ENCODE measurements at places on chromosomes 7 and 10.

- no peak for DNase-seq
Measured at GRCh38 chr10:16016688-16017087, 156.4 kb upstream of the MINDY3 start.

DNA sequence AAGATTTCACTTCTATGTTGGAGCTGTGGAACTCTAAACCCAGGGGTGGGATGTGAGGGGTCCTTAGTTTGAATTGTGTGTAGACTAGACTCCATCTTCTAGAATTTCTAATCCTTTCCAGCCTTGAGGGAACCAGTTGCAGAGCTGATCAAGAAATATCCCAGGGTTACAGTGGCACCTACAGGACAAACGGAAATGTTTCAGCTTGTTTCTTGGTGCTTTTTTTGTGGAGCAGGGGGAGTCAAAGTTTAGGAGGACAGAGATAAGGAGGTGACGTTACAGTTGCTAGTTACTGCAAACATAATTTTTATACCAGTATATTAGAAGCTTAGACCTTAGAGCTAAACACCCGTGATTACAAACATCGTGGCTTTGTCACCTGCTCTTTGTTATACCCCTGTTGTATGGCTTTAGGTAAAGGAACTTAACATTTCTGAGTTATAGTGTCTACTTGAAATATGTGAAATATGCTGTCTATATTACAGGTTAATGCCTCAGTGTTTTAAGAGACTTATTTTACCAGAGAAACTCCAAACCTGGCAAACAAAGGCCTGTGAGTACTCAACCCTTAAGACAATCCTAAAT is 84.5 kb upstream of the DYNC1I1 start:
- DNase-seq, result no peak

GRCh38 chr7:50314836-50315592 is 10.5 kb downstream of the IKZF1 start:
- DNase-seq, result no peak

DNA sequence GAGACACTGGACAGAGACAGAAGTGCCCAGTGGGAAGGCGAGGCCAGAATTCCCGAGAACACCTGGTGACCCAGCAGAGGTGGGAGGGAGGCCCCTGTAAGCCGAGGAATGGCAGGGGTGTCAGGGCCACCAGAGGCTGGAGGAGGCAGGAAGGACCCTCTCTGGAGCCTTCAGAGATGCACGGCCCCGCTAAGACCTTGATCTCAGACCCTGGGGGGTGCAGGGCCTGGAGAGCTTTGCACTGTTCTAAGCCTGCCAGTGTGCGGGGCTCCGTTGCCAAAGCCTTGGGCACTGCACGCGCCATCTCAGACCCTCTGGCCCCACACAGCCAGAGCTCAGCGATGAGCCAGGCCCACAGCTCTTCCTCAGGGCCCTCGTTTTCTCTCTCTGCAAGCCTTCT is 557.1 kb downstream of the PTPRN2 start:
- no peak for DNase-seq

- no peak for DNase-seq
Measured at GRCh38 chr7:75984130-75985008, 10.0 kb downstream of the TMEM120A start.

DNA sequence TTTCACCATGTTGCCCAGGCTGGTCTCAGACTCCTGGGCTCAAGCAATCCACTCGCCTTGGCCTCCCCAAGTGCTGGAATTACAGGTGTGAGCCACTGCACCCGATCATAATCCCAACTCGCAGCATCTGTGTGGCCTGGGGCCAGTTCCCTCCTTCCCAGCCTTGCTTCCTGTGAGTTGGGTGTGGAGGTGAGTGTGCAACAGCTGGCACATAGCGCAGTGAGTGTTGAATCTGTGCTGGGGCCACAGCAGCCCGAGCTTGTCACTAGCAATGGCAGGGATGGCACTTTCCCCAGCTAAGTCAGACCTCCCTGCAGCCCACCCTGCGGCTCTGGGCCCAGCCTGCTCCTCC is 12.2 kb downstream of the TMEM184A start:
- DNase-seq, result no peak

DNA sequence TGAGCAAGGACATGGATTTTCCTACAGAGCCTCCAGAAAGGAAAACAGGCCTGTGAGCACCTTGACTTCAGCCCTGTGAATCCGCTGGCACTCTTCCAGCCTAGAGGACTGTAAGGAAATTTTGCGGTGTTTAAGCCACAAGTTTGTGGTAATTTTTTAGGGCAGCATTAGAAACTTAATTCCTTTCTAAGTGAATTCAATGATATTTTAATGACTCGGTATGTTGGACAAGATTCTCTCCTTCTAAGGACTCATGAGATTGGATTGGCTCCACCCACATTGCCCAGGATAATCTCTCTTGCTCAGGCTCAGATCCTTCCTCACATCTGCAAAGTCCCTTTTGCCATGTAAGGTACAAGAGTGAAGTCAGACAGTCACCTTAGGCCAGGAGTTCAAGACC is 4.5 kb downstream of the LYZL2 start:
- DNase-seq, result no peak

DNA sequence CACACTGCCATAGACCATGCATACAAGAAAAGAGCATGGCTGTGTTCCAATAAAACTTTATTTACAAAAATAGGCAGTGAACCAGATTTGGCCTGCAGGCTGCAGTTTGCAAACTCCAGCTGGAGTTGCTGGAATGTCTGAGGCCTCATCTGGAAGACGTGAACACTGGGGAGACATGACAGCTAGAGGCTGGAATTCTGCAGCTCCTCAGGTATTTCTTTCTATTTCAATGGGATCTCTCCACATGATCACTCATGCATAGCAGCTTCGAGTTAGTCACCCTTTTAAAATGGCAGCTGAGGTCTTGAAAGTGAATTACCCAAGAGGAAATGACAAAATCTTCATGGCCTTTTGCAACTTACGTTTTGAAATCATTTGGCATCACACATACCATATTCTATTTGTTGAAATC is 52.6 kb upstream of the BET1 start:
- DNase-seq, result no peak

DNA sequence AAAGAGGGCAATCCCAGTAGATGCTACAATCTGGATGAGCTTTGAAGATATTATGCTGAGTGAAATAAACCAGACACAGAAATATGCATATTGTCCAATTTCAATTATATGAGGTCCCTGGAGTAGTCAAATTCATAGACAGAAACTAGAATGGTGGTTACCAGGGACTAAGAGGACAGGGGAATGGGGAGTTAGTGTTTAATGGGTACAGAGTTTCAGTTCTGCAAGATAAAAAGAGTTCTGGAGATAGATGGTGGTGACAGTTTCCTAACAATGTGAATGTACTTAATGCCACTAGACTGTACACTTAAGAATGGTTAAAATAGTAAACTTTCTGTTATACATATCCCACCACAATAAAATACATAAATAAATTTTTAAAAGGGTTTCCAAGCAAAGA is 236.6 kb downstream of the ELMO1 start:
- DNase-seq, result no peak

GRCh38 chr7:156503196-156503595 is 137.4 kb upstream of the RNF32 start:
- DNase-seq, result no peak
